ENCODE measurements at places on chromosomes 4 and X.

DNA sequence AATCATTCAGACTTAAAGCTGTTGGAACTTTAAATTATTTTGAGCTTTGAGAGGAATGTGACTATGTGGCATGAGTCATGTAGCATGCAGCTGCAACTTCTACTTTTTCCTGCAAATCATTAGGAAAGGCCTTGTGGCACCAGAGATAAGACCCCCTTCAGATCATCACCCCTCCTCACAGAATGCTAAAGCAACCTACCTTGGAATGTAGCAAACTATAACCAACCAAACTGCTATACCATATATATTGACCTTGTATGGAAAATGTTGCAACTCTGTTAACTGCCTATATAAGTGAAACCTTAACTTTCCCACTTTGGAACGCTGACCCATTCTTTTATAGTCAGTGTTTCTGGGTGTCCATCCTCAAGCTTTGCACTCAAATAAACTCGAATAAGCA lies 32.0 kb downstream of the ATXN3L start:
- DNase-seq, result no peak

GRCh38 chr4:177986236-177986635 lies 544.0 kb upstream of the AGA start:
- DNase-seq, result no peak

DNA sequence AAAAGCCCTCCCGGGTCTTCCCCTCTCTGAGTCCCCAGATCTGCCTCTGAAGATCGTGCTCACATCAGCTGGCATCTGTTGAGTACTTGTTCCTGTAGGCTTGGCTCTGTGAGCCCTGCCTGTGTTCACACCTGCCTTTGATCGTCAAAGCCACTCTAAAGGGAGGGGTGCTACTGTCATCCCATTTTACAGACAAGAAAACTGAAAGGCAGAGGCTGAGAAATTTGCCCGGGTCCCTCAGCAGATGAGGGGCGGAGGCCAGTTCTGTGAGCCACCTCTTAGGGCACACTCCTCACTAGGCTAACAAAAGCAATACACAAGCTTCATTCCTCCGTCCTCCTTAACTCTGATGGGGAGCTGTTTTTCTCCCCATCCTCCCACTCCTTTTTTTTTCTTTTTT lies 655 bp downstream of the CYTL1 start:
- no peak for DNase-seq

GRCh38 chrX:148470324-148470723 lies 30.1 kb upstream of the AFF2 start:
- DNase-seq, result no peak

- DNase-seq, result no peak
These were observed 82.5 kb downstream of the CPEB2 start for GRCh38 chr4:15084780-15085179.

DNA sequence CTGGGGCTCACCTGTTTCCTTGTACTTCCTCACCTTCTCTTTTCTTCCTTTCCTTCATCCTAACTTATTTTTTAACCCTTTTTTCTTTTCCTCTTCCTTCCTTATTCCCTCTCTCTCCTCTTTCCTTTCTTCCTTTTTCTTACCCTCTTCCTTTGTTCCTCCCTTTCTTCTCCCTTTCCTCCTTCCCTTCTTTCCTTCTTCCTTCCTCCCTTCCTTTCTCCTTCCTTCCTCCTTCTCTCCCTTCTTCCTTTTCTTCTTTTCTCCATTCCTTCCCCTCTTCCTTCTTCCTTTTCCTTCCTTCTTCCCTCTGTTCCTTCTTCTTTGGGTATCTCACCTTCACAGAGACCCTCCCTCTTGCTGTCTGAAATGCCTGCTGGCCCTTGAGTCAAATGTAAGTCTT lies 22.1 kb upstream of the CBR4 start:
- DNase-seq, result no peak

GRCh38 chrX:103883533-103883932 lies 51.5 kb upstream of the RAB9B start:
- DNase-seq, result no peak

GRCh38 chr4:22202246-22202974 lies 253.8 kb upstream of the KCNIP4 start:
- no peak for DNase-seq

DNA sequence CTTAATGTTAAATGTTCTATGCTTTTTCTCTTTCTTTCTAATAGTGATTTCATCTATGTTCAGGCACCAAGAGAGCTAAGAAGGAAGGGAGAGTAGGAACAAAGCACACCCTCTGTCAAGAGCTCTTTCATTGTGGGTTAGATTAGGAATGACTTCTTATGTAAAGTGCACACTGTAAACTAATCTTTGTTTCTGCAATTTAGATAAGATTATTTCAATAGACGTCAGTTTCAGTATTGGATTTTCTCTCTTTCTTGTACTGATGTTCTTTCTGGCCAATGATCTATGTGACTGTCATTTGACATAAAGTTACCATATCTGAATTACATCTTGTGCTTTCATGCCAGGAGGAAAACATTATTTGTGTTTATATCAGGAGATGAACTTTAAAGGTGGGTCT lies 48.2 kb downstream of the ATOH1 start:
- no peak for DNase-seq

GRCh38 chrX:102517326-102517725 lies 787 bp upstream of the TMSB15A start:
- DNase-seq, result no peak

GRCh38 chrX:10041383-10041782 lies 74.2 kb downstream of the CLDN34 start:
- no peak for DNase-seq

DNA sequence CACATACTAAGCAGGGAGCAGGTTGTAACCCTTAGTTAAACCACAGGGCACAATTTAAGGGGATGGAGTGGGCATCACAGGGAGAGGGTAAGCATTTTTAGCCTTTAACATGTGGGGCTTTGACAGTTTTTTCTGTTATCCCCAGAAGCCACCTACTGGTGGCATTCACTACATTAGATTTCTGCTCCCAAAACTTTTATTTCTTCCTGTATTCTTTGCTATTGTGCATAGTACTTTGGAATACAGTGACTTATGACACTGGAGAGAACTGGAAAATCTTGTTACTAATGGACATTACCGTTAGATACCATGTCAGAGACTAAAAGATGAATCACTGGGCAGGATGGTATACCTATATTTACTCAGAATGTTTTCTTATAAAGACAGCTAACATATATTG lies 7.3 kb downstream of the TRIM75 start:
- DNase-seq, result no peak

GRCh38 chr4:80180743-80181142 lies 16.6 kb upstream of the PRDM8 start:
- no peak for DNase-seq

- DNase-seq, result no peak
These were observed 182.7 kb downstream of the KDR start for GRCh38 chr4:54942721-54943120.
